ENCODE measurements at places on chromosomes 4 and X.
A peak's percentile ranks its signal among the peaks of the same experiment; 100 is the strongest.

DNA sequence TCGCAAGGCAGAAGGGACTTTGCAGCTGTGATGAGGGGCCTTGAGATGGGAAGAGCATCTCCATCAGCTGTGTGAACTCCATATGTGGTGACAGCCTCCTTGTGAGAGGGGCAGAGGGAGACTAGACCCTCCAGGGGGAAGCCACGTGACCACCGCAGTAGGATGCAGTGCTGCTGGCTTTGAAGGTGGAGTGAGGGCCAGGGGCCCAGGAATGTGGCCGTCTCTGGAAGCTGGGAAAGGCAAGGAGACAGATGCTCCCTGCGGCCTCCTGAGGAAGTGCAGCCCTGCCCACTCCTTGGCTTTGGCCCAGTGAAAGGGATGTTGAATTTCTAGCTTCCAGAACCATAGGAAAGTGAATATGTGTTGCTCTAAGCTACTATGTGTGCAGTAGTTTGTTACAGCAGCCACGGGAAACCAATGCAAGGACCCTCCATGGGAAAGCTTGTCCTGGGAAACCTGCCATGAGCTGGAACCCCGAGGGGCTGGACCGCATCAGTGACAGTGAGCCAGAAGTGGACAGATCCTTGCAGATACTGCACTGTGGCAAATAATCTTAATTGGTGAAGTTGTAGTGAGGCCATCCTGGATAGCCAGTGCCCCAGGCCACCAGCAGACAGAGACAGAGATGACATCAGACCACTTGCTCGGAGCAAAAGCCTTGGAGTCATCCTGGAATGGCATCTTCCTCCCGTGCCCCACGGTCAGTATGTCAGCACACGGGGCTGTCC, 35.4 kb upstream of the SORCS2 start:
- DNase-seq, result no peak

- DNase-seq, result no peak
Measured at GRCh38 chrX:54922547-54922946, 1.9 kb downstream of the TRO start.

DNA sequence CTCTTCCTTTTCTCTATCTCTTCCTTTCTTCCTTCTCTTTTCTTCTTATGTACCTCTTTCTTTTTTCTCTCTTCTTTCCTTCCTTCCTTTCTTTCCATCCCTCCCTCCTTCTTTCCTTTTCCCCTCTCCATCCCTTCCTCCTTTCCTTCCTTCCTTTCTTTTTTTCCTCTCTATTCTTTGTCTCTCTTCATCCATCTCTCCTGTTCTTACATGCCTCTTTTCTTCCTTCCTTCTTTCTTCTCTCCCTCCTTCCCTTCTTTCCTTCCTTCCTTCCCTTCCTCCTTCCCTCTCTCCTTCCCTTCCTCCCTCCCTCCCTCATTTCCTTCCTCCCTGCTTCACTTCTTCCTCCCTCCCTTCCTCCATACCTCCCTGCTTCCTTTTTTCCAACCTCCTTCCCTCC, 19.2 kb upstream of the XG start:
- DNase-seq, result no peak

DNA sequence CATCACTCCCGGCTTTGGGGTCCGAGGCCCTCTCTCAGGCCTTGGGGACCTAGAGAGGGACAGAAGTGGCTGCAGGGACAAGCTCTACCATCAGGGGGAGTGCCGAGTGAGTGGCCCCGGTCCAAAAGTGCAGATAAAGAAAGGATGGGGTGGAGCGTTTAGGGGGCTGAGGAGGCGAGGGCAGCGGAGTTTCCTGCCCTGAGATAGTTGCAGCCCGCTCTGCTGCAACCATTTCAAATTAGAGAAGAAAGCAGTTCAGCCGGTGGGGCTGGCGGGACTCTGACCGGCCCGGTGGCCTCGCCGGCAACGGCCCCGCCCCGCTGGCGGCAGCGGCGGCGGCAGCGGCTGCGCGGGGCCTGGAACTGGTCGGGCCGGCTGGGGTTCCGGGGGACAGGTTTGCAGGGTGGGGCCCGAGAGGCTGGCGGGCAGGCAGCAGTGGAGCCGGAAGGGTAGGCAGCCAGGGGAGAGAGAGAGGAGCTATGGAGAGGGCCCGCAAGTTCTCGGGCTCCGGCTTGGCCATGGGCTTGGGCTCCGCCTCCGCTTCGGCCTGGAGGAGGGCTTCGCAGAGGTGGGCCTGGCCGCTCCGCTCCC, 7.6 kb downstream of the DLG3 start:
- peak; percentile 28 for DNase-seq

DNA sequence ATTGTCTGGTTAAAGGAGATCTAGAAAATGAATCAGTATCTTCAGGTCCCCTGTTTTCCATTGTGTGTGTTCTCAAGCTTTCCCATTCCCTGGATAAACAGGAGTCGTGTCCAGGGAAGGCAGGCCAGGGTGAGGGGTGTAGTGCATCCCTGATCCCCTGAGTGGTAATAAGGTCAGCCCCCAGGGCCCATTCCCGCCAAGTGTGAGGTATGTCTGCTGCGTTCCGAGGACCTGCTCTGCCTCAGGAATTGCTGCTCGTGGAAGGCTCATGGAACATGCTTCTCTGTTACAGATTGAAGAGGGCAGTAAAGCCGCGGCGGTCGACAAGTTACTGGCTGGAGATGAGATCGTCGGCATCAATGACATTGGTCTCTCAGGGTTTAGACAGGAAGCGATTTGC, 87.1 kb downstream of the SHROOM2 start:
- DNase-seq, result no peak

GRCh38 chrX:7351926-7352325, 204.0 kb upstream of the PUDP start:
- no peak for DNase-seq

DNA sequence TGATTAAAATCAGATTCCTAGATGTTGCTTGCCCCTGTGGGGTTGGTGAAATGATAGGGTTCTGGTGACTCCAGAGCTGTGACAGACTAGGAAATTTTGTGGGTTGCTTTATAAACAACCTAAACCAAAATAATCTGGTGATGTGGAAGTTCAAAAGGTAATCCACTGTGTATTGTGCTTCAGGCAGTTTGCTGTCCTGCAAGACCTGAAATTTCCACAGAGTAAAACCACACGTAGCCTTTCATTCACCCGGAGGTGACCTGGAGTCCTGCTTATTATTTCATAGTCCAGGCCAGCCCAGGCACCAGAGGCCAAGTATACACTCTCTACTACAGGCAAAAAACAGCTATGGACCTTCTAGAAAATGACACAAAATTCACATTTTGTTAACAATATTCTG, 114.6 kb upstream of the CBR4 start:
- DNase-seq, result no peak

DNA sequence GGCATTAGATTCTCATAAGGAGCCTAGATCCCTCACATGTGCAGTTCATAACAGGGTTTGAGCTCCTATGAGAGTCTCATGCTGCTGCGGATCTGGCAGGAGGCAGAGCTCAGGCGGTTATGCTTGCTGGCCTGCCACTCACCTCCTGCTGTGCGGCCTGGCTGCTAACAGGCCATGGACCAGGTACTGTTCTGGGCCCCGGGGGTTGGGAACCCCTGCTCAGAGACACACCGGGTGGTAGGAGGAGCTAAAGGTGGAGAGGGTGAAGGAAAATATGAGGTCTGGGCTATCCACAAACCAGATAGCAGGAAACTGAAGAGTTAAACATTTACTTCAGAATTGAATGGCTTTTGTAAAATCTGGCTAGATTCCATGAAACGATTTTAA, 5.9 kb upstream of the F11 start:
- DNase-seq, result no peak

DNA sequence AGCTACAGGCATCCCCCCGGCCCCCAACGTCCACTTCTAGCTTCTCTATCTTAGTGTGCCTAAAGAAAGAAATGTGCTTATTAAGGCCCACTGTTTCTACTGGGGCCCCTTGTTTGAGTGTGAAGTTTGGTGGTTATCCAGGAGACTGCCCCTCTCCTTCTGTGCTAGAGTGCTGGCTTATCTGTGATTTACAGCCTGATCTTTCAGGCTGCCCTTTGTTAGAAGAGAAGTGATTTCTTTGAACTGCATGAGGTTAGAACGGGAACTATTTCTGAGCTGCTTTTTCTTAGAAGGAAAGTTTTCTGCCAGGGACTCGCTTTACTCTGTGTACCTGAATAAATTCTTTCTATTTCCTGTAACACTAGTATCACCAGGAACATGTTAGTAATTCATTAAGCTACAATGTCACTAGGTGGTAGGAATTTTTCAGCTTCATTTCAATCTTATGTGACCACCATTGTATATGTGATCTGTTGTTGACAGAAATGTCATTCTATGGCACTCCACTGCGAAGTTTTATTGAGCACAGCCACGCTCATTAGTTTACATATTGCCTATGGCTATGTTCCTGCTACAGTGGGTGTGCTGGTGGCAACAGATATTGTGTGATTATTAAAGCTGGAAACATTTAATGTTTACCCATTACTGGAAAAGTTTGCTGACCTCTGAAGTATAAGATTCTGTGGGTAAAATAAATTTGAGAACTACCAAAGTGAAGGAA, 193.8 kb upstream of the CXorf51B start:
- DNase-seq, result no peak

GRCh38 chr4:112717856-112718255, 80.9 kb downstream of the LARP7 start:
- no peak for DNase-seq

DNA sequence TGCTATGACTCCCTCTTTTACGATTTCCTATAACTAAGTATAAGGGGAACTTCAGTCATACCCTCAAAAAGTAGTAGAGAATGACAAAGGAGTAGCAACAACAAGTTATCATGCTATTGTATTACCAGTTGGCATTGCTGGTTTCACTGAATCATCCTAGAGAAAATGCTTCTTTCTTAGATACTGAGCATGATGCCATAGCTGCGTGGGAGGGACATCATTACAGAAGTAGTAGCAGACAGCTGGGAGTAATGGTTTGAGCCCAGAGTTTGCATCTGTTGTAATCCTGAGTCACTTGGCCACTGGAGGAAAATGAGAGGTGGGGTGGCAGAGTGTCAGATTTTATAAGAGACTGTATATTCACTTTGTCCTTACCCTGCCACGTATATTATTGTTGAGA, 38.6 kb downstream of the MTMR1 start:
- no peak for DNase-seq

DNA sequence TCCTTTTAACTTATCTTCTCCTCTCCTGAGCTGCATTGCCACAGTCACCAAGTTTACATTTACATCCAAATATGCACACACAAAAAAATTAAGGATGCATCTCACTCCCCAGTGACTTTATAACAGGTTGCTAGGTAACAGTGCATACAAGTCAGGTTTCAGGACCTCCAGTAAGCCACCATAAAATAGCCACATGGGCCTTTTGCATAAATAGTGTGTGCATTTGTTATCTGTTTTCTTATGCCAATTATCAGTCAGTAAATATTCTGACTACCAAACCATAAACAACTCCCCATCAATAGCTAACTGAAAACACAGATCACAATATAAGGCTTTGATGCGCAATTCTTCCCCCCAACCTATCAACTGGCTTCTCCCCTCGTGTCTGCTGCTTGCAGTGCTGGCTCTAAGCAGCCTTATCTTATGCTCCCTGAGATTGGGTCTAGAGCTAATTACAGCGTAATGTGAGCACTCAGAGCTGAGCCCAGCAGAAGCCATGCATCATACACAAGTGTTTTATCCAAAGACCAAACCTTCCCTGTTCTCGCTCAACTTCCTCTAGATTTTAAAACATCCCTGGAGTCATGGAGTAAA, 55.4 kb downstream of the ZNF827 start:
- DNase-seq, result no peak

DNA sequence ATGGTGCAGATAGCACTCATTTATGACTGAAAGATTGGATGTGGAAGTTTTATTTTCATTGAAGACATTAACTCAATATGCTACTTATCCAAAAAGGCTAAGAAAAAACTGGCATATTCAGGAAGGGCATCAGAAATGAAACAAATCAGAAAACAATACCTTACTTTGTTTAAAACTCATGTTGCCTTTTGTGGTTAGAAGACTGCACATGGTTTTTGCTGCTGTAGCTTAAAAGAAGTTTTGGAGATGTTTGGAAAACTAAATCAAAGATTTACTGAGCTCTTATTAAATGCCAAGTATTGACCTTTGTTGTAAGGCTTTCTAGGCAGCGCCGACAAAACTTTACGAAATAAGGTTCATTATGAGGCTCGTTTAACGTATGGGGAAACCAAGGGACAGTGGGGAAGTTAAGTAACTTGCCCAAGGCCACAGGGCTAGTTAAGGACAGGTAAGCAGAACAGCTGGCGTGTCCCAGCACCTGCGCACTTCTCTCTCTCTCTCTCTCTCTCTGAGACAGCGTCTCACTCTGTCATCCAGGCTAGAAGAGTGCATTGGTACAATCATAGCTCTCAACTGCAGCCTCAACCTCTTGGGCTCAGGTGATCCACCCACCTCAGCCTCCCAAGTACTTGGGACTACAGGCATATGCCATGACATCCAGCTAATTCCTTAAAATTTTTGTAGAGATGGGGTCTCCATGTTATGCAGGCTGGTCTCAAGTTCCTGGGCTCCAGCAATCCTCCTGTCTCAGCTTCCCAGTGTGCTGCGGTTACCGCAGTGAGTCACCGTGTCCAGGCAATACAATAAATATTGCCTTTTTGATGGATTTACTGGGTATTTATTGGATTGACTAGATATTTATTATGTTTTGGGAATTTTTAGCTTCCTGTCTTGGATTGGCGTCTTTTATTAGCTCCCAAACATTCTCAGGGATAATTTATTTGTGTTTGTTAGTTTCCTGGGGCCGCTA, 16.1 kb downstream of the LRP2BP start:
- no peak for DNase-seq

- no peak for DNase-seq
Measured at GRCh38 chr4:123936621-123937043, 540.0 kb downstream of the SPRY1 start.

GRCh38 chrX:44903830-44904530, 31.0 kb downstream of the KDM6A start:
- no peak for DNase-seq

DNA sequence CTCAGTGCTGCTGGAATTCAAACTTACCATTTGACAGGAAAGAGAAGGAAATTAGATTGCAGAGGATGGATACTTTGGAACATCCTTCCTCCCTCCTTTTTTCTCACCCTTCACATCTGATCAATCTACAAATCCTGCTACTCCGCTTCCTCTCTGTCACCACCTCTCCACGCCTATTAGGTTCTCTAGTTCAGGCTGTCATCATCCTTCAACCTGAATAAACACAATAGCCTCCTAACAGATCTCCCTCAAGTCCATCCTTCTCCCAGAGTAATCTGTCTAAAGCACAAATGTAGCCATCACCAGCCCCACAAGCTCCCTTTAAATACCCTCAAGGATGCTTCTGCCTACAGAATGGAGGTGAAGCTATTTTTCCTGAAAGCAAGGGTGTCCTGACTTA, 20.0 kb upstream of the SLAIN2 start:
- DNase-seq, result no peak
